ENCODE measurements at places on chromosomes 7 and 10. TPM values are rescaled to one million over a fixed set of nuclear protein-coding genes. Genes with fewer than 3 reads are reported as not detected.

The CNTNAP2 gene
- total RNA-seq: 0.21 TPM

- no peak for DNase-seq
Observed at GRCh38 chr7:111690364-111691111, 128.2 kb upstream of the IMMP2L start.

The MYL10 gene
- not detected for total RNA-seq

GRCh38 chr7:44059219-44060090 is 5.9 kb downstream of the PGAM2 start:
- DNase-seq: no peak

DNA sequence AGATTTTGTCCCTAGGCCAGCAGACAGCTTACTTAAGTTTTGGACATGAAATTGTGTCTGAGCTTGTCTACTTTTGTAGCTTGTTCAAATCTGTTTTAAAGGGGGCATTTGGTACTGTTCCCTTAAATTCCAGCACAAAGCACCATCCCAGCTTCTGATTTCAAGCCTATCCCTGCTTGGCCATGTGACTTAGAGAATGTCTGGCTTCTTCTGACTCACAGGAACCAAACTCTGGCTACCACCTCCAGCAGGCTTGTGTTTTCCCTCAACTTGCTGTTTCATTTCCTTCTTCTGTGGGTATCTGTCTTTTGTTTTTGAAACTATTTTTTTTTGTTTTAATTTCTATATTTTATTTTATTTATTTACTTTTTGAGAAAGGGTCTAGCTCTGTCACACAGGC is 97.9 kb upstream of the FZD8 start:
- no peak for DNase-seq

DNA sequence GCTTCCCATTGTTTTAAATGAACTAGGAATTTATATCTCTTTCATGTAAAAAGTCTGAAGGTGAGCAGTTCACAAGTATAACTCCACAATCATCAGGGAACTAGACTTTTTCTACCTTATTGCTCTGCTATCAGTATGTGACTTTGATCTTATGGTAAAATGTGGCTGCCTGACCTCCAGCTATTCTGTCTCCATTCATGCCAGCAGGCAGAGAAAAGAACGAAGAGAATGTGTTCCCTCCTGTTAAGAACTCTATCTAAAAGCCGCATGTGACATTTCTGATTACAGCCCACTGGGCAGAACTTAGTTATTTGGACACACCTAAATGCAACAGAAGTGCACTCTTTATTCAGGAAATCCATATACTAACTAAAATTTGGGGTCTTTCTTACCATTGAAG is 102.8 kb upstream of the MBL2 start:
- no peak for DNase-seq

DNA sequence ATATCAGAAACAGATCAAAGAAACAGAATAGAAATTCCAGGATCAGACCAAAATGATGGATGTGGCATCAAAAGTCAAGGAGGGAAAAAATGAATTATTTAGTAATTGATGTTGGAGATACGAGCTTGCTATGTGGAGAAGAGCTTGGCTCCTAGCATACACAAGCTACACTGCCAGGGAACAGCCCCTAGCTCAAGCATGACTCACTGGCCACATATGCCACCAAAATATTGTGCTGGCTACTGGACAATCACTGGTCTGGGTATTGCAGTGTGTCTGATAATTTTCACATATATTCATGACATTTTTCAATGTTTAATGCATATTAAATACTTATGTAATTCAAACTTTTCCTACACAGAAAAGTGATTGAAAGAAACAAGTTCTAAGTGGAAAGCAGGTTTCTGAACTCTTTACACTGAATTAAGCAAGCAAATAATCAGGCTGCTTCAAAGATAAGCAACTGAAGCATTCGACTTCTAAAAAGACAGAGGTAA is 59.3 kb downstream of the OAT start:
- DNase-seq: no peak

The ZFYVE27 gene
- 33.8 TPM for total RNA-seq

DNA sequence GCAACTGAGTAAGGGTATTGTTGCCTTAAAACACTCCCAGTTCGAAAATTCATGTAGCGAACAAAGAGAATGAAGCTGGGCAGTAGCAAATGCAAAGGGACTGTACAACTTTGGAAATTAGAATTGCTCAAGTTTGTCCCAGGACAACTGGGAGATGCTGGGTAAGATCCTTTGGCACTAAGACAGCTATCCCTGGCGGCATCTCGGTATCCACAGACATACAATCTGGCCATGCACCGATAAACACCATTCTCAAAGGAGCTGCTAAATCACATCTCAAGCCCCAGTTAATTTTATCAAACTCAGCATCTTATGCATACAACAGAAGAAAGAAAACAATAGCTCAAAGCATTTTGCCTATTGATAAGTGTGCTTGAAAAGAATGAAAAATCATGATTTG is 177.3 kb downstream of the AMPH start:
- no peak for DNase-seq

DNA sequence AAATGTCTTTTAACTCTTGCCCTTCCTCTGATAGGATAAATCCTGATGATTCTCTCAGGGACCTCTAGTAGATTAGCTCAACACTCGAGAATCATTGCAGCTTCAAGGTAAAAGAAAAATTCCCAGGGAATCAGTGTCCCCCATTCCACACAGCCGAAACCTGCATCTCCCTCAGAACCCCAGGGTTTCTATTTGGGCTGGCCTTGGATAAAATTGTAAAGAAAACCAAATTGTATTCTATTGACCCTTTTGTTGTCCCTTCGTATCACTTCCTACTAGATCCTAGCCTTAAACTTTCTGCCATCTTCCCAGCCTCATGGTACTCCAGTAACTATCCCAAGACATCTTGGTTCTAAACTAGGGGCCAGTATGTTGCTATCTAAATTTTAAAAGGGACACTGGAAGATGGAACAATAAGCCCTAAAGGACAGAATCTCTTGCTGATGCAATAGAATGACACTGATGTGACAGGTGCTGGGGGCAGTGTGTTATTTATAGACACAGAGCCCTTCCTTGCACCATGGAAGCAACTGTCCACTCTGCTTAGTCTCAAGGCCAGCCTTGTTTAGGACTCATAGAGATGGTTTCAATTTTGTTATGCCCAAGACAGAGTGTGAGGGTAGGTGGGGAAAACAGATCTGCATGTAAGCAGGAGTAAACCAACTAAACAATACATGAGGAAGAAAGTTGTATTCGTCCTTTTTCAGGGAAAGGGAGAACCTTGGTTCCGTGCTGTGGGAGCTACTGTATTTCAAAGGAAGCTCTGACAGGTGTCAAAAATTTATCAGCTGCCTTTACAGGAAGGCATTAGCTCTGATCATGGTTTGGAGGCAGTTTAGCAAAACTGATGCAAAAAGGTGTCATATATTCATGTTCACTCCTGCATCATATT is 7.6 kb downstream of the ASB15 start:
- no peak for DNase-seq

The SPDYE2B gene
- total RNA-seq: not detected

DNA sequence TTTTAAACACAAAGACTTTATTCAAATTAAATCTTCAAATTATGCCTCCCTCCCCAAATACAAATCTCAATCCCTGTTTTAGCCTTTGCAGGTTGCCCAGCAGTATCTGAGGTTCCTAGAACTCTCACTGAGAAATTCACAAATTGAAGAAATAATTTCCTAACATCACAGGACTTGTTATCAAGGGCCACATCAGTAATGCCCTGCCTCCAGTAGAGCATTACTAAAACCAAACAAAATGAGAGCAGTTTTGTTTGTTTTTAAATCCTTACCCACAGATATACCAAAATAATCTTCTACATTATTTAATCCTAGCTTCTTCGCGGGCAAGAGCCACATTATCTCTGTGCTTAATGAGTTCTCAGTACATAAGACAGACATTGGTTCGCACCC is 152.2 kb downstream of the SGMS1 start:
- no peak for DNase-seq

GRCh38 chr7:27689150-27689549 is 26.5 kb upstream of the HIBADH start:
- DNase-seq: no peak

- no peak for DNase-seq
Observed at GRCh38 chr10:111179514-111179913, 102.7 kb downstream of the ADRA2A start.

- DNase-seq: no peak
Observed at GRCh38 chr10:1384026-1384425, 327.8 kb downstream of the WDR37 start.

GRCh38 chr7:38368191-38368605 is 94.8 kb upstream of the TARP start:
- peak; percentile 61 for DNase-seq

DNA sequence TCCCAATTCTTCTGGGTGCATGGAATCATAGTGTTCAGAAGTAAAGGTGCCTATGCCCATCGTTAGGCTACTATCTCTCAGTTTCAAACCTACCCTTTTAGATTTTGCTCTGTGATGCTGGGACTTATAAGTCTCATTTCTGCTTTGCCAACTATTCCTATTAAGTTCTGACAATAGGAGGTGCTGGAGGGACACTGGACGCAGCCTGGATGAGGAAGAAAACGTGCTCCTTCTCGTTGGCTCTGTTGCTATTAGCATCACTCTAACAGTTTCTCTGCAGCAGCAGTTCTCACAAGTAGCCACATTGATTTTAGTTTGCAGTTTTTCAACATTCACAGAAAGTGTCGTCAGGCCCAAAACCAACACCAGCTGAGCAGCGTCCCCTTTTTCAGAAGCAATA is 72.4 kb downstream of the ABCC2 start:
- DNase-seq: no peak

DNA sequence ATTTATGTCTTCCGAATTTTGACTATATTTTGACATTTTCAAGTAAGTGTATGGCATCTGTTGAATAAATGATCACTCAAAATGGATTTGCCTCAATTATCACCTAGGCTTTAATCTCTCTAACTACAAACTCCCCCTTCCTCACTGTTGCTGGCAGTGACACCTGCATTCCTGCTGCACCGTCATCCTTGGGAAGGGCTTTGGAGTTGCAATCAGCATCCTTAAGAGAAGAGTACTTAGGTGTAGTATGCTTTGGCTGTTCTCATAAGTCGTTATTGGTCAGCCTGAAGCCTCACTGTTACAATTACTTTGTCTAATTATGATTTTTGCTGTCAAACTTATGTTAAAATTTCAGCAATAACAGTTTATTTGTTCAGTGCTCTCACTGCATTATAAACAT is 415.0 kb downstream of the NRG3 start:
- no peak for DNase-seq

DNA sequence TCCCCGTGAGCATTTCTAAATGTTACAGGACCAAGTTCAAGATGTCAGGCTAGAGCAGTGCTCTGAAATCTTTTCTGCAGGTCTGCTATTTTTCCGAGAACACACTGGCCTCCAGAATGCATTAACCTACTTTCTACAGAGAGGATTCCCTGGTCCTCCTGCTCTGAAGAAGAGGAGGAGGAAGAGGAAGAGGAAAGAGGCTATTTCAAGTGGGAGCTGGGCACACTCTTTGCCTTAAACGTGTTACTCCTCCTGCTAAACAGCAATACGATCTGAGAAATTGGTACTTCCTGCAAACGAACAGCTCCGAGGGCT is 157.4 kb downstream of the FRMD4A start:
- DNase-seq: no peak

DNA sequence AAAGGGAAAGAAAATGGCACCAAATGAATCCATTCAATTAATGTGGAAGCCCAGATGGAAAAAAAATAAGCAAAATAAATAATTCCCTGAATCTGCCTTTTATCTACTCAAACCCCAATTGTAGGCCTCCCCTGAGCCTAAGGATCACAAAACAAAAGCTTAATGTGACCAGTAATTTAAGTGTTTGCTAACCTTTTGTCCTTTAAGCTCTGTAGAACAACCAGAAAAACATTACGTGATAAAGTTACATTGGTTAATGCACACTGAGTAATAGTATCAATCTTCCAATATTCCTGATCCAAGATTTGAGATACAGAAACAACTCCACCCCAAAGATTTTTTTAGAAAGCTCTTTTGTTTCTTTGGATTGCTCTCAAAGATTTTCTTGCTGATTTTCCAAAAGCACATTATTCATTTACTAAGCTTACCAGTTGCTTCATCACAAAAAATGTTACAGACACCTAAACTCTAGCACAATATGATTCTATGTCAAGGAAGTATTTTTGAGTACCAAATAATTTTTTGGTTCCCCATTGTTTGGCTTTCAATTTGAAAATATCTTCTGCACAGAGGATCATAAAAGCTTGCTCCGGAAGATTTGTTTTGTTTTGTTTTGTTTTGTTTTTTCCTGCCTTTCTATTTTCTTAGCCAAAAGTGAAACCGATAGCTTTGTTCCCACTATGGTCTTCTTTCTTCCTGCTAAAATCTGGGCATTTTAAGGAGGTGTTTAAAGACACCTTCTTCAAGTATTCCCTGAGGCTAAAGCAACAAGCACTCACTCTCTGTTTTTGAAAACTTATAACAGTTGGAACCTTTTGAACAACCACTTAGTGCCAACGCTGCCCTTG is 54.2 kb downstream of the TRIL start:
- no peak for DNase-seq

The ECHDC3 gene
- total RNA-seq: 13.3 TPM

GRCh38 chr7:101673951-101674350 is 44.9 kb upstream of the MYL10 start:
- no peak for DNase-seq

DNA sequence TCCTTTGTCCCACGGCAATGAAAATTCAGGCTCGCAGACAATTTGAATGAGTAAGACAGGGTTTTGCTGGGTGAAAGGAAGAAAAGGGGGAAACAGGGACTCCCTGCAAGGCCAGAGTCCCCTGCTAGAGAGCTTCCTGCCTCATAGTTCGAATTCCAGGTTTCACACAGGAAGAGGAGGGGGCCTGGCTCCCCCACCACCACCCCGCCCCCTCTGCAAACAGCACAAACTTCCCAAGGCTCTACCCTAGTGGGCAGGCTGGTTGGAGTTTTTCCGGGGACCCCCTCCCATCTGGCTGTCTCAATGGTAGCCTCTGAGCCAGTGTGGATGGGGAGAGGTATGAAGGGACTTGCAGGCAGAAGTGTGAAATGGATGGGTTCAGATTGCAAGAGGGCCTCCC is 57.4 kb upstream of the NEBL start:
- no peak for DNase-seq

DNA sequence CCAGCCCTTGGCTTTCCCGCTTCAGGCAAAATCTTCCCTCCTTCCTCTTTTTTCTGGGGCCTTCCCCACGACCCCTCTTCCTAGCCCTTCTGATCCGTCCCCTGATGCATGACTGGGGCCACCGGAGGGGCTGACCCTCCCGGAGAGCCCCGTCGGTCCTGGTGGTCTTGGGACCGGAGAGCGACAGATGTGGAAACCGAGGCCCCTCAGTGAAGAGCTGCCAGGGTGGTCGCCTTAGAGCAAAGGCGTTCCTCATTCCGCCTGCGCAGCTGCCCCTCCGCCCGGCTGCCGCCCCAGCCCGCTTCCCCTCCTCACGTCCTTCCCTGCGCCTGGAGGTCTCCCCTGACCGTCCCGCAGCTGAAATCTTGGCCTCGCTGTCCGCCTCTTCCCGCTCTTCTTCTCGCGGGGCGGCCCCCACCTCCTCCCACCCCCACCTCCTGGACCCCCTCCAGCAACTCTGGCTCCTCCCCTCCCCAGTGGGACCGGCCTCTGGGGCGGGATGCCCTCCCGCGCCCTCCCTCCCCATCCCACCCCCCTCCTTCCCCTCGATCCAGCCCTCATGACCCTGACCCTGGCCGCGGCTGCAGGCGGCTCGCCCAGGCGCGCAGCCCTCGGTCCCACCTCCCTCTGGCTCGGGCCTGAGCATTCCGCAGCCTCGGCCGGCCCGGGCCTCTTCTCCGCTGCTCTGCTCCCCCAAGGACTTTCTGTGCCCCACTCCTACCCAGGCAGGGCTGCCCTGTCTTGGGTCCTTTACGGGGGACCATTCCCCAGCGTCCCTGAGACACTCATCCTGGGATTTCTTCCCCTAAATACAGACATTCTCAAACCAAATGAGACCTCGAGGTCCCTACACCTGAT is at the start of gene RARRES2:
RARRES2 (minus strand) TSS at position 367 of the 858 bp plus-strand sequence. CDS start 1,020 bp downstream, outside the sequence.
- peak; percentile 65 for DNase-seq

Data from ureter (tissue), 1 donor.